ENCODE measurements at places on chromosomes 12 and 14.

DNA sequence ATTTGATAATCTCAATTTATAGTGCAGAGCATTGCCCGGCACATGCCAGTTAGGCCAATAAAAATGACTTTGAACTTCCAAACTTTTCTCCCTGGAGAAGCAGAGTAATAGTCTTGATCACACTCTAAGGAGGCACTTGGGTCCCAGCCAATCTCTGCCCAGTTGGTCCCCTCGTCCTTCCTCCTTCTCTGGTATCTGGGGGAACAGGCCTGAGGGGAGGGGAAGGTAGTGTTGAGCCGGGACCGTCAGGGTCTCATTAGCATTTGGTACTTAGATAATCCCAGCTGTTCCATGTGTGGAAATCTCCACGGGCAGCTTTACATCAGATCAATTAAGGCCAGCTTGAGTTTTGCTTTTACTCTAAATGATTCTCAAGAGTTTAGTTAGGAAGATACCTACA lies 70.1 kb downstream of the ZNF641 start:
- DNase-seq: no peak

- no peak for DNase-seq
Measured at GRCh38 chr12:46354111-46354801, 18.3 kb downstream of the SLC38A2 start.

DNA sequence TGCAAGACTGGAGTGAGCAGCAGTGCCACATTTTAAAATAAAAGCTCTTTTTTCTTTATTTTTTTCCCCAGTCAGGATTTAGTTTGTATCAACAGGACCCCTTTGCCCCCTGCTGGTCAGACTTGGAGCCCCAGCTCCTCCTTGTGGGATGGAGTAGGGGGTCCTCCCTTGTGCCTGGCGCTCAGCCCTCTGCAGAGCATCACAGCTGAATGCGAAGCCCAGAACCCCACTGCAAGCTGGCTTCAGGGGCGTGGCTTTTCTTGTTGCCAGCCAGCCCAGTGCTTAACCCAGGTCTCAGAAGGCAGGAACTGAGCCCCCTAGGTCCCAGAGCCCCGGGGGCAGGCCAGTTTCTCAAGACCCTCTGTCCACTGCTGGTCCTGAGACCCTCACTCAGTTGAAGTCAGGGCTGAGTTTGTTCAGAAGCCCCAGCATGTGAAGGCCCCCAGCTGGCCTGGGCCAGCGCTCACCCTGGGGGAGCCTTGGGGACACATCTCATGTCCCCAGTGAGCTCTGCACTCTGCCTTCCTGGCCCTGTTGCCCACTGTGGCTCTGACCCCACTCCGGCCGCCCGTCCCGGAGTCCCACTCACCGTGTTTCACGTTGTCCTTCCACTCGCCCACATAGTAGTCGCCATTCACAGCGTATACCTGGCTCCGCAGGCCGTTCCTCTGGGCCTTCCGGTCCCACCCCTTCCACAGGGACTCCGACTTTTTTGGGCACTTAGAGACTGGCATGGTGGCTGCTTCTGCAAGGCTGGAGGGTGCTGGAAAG lies 519 bp downstream of the MORN3 start:
- DNase-seq: no peak

- DNase-seq: no peak
Measured at GRCh38 chr14:59845245-59845644, 25.3 kb downstream of the RTN1 start.

- DNase-seq: no peak
Measured at GRCh38 chr12:109963743-109964429, 32.3 kb downstream of the GIT2 start.

Data from T1000 (cell line).